NCI-H510A treated with DMSO at 0.1 percent for 48 hours (cell line): ENCODE measurements at places on chromosomes 1 and 21.
A peak's percentile ranks its signal among the peaks of the same experiment; 100 is the strongest.

DNA sequence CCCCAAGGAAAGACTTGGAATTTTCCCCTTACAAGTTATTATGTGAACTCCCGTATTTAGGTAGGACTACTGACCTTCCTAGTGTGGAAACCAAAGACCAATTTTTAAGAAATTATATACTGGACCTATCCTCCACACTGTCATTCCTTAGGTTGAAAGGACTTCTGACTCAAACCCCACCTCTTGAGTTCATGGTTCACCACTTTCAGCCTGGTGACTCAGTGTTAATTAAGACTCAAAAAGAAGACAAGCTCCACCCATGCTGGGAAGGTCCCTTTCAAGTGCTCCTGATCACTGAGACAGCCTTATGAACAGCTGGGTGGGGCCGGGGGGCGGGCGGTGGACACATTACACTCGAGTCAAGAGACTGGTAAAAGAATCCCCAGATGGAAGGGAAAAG lies 113.2 kb downstream of the LRRC53 start:
- no peak for DNase-seq

DNA sequence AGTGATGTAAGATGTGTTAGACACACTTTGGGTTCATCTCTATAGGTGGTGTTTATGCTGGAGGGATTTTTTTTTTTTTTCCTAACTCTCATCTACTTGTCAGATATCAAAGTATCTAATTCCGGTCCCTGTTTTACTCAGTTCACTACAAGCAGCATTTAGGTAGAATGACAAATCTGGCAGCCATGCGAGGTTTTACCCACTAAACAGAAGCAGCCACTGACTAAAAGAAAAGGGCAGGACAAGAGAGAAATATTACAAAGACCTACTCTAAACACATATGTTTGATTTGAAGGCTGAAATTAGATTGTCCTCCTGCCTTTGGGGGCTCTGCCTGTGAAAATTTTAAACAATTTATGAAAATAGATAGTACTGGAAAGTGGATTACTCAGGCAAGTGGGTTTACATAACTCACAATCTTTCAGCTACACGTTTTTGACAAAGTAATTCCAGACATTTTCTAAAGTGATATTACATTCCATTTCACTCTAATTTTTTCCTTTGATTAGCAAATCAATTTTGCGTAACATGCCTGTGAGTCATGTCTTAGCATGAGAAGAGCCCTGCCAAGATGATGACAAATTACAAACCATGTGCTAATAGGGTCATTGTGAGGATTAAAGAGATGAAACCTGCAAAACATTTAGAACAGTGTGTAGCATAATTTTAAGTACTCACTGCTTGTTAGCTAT lies 172.6 kb downstream of the PLA2G4A start:
- no peak for DNase-seq

DNA sequence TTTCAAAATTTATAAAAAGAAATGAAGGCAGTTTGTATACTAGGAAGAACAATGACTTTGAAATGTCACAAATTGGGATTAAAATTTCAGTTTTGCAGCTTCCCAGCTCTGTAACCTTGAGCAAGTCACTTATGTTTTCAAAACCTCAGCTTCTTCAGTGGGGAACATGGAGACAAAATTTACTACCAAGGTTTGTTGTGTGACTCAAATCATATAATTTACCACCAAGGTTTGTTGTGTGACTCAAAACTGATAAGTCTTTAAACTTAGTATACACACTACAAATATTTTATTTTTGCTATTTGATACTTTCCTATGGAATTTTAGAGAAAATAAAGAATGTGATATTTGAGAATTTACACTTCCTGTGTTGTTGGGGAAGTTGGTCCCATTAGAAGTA lies 219.9 kb downstream of the KCTD3 start:
- DNase-seq: no peak

GRCh38 chr1:169105434-169106094 lies 926 bp upstream of the ATP1B1 start:
- DNase-seq: peak; percentile 86

DNA sequence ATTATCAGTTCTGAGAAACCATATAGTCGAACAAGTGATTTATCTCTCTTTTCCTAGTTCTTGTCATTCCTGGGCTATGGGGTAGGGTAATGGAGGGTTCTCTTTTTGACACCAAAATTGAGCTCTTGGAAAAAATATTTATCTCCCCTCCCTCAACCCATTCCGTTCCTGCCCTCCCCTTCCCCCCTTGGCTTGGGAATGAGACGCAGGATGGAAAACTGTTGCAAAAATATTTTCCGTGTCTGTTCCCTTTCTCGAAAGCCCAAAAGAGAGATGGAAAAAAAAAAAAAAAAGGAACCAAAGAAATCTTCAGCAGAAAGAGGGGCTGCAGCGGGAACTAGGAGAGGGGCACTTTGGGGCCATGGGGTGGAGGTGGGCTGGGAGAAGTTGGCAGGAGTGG lies 766 bp downstream of the ATP2B4 start:
- no peak for DNase-seq

- no peak for DNase-seq
Measured at GRCh38 chr1:111669268-111669667, 49.7 kb downstream of the RAP1A start.

DNA sequence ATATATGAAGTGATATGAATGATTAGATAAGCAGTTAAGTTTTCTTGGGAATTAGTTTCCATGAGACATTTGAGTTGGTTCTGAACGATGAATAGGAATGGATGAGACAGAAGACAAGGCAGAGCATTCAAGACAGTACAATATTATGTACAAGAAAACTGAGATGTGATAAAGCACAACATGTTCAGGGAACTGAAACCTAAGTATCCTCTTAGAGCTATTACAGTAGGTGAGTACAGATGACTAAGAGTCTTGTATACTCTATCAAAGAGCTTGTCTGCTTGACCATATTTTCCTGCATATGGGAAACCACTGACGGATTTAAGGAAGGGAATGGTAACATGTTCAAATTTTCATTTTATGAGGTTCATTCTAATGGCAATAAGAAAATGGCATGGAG lies 61.6 kb downstream of the NME7 start:
- no peak for DNase-seq

DNA sequence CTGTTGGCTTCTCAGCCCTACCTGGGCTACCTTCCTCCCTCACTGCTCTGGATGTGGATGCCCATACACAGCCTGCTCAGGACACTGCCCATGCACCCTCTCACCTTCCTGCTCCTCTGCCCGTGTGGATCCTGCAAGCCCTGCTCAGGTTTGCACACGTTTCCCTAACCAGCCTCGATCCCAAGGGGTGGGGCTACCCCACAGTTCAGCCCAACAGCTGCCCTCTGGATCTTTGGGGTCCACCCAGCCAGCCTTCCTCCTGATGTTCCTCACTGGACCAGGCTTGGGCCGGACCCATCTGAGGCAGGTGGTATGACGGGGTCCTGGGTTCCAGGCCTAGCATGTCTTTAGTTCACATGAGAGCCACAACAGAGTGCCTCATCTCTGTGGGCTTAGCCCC lies 4.7 kb downstream of the TMEM54 start:
- no peak for DNase-seq

DNA sequence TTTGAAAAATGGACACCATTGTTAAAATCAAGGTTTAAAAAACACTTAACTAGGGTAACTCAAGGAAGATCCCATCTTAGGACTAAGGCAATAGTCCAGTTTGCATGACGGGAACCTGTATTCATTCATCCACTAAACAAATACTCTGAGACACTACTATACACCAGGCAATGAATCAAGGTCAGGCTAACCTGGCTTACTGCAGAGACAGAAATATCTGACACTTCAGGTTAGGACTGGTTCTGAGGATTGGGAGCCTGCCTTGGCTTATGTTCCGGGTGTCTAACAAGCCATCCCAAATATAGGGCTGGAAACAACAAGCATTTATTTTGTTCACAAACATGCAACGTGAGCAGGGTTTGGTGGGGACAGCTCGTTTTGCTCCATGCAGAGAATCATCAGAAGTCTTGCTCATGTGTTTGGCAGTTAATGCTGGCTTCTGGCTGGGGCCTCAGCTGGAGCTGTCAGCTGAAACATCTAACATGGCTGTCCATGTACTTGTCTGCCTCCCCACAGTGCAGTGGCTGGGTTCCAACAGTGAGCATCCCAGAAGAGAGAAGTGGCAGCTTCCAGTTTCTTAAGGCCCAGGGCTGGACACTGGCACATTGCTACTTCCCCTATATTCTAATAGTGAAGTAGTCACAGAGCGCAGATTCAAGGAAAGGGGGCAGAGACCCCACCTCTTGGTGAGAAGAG lies 37.0 kb upstream of the CAMK1G start:
- no peak for DNase-seq

DNA sequence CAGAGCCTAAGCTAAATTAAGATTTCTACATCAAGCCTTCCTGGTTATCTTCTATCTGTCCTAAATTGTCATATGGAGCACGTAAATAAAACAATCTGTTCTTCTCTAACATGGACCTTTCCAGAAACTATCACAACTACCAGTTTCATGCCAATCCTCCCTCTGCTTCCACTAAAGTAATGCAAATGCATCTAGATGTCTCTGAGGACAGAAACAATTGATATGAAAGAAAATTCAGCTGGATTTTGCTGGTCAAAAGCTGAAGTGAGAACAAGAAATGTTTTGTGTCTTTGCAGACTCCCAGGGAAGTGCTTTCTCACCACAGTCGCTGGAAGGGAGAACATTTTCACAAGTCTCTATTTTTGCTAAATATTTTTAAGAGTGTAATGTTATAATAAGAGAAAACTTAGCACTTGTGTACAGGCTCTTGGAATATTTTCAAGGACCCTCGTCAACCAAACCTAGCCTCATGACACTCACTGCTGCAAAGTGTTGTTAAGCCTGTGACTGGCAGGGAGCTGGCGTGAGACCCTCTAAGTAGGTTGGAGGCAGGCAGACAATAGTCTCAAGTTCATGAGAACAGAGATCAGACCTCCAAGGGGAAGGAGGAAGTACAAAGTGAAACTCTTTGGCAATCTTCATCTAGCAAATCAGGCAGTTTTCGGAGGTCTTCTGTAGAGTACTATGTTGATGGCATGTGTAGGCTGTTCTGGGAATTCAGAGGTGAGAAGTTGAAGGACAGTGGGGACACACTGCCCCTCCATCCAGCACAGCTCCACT lies 38.8 kb downstream of the DNASE2B start:
- DNase-seq: no peak
